ENCODE measurements at places on chromosomes 16 and 17. TPM values are rescaled to one million over a fixed set of nuclear protein-coding genes. Genes with fewer than 3 reads are reported as not detected.
A peak's percentile ranks its signal among the peaks of the same experiment; 100 is the strongest.

- peak; percentile 5 for DNase-seq
Observed at GRCh38 chr16:67718668-67719047, 458 bp downstream of the GFOD2 start.

- DNase-seq = peak; percentile 98
Observed at GRCh38 chr16:24309258-24310142, 53.4 kb downstream of the CACNG3 start.

DNA sequence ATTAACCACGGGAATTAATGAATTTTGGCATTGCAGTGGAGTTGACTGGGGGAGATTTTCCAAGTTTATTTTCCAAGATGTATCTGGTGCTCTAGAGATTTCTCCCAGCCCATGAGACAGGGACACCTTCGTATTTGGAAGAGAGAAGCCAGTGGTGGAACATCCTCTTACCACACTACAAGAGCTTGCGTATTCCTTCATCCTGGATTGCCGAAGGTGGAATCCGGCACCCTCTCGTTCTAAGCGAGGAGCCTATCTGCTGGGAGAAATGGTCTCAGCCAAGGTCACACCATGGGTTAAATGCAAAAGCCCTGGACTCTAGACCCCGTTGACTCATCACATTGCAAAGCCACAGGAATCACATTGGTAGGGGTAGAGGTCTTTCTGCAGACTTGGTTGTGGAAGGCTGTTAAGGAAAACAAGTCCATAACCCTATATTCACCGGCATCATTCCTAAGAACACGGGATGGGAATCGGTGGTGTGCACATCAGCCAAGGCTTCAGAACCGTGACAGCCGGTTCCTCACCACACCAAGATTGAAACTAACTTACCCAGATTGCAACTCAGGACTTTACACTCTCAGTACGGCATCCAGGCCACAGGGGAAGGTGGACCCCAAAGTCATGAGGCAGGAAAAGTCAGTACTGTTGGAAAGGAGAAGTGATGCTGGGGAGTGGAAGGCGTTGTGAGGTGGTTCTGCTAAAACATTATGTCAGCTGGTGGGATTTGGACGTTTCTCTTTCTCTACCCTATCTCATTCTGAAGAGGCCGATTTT is 259.8 kb downstream of the CPPED1 start:
- no peak for DNase-seq

- peak; percentile 51 for DNase-seq
Observed at GRCh38 chr17:61467416-61468262, 15.4 kb downstream of the TBX4 start.

DNA sequence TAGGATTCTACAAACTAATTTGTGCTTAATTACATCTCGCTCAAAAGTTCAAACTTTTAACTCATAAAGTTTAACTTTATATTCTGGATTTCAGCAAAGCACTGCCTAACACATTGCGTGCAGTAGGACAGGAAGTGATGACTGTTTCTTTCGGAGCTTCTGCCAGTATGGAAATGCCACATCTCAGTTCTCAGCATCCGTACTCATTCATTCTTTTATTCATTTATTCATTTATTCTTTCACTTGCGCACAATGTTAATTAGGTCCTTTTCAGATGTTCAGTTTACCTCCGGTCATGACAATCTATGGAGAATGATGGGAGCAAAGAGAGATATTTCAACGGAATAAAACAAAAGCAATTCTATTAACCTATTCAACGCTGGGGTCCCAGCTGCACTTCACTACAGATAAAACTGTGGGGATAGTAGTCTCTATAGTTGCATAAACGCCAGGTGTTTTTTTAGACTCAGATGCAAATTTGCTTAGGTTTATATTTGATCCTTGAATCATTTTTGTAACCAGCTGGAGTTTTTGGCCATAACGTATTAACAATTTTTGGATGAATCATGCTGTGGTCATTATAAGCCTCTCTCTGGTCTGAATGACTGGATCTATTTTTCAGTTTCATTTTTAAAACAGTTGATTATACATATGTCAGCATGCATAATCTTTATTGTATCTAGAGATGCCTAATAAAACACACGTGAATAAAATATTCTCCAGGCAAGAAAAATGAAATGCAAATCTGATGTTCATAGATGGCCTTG is 143.9 kb downstream of the KCNJ2 start:
- DNase-seq = no peak

- no peak for DNase-seq
Observed at GRCh38 chr16:56438038-56438437, 12.7 kb upstream of the AMFR start.

DNA sequence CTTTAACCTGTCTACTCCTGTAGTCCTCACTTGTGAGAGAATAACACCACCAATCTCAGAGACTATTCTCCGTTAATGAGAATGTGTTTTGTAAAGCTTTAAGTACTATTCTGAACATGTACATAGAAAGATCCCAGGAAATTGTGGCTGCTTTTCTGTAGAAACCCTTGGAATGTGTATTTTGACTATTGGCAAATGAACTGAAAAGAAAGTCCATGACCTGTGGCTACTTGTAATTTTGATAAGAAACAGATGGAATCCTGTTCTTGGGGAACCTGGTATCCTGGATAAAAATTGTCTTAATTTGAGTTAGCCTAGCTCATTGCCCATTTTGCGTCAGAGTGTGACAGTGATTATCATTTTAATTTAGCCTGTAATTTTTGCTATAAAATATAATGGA is 9.1 kb downstream of the CTCF start:
- no peak for DNase-seq

DNA sequence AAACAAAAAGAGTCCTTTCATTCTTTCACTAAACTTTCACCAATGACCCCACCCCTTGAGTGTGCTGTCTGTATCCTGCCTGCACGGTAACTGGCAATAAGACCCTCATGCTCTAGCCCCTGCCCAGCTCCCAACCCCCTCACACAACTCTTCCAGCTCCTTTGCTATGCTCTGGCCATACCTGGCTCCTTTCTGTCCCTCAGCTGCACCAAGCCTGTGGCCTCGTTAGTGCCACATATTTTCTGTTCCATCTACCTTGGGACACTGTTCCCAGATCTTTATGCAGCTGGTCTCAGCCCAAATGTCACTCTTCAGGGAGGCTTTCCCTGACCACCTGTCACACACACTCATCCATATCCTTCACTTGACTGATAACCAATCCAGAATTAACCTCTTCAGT is 47.3 kb downstream of the C16orf82 start:
- no peak for DNase-seq

- DNase-seq = no peak
Observed at GRCh38 chr16:57271867-57272495, 12.5 kb downstream of the PLLP start.

DNA sequence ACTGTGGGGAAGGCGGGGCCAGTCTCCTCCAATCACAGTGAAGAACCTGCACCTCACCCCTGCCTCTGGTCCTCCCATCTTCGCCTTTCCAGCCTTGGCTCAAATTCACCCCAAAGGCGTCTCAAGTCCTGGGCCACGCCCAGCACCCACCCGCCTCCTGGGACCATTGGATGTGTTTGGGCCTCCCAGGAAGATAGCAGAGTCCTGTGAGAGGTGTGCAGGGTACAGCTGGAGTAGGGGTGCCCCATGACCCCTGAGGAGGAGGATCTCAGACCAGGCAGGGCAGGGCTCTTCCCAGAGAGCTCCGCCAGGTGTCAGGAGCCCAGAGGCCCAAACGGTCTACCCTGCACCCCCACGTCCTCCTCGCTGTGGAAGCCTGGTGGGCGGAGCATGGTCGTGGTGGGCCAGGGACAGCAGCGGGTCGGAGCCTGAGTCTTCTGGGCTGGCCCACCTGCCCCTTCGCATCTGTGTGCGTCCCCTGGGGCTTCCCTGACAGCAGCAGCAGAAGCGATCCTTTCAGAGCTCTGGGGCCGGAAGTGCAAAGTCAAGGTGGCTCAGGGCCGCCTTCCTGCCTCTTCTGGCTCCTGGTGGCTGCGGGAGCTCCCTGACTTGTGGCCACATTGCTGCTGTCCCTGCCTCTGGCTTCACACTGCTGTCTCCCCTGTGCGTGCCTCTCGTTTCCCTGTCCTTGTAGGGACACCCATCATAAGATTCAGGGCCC is 34.9 kb upstream of the ZNF469 start:
- no peak for DNase-seq

- no peak for DNase-seq
Observed at GRCh38 chr17:66423056-66423955, 120.9 kb downstream of the PRKCA start.

- DNase-seq = no peak
Observed at GRCh38 chr17:32727681-32728080, 149.2 kb downstream of the MYO1D start.

DNA sequence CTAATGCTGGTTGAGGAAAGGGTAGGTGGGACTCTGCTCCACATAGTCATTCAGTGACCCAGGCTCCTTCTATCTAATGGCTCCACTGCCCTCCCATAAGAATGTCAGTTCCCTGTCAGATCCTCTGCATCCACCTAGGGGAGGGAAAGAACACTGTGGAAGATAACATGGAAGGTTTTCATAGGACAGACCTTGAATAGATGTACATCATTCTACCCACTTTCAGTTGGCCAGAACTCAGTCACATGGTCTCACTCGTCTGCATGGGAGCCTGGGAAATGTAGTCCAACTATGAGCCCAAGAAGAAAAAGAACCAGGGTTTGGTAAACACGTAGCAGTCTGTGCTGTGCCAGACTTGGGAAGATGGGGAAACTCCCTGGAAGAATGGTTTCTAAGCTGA is 27.1 kb upstream of the SCNN1B start:
- DNase-seq = no peak

GRCh38 chr16:85117418-85117817 is 5.1 kb upstream of the CIBAR2 start:
- DNase-seq = no peak

- DNase-seq = no peak
Observed at GRCh38 chr16:63331111-63331510, 1294.9 kb upstream of the CDH8 start.

DNA sequence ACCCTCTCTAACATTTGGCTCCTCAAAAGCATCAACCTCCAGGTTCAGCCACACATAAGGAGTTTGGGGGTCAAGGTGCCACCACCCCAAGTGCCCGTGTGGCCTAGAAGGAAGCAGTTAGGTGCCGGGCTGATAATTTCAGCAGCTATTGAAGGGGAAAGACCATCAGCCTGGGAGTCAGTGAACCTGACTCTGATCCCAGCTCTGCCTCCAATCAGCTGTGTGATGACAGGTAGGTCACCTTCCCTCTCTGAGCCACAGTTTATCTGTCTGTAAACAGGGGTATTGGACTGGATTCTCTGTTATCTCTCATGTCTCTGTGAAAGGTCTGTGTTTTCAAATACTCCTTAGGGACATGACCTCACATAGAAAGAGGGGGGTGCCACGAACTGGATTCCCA is 3.9 kb downstream of the CRHR1 start:
- DNase-seq = no peak

GRCh38 chr17:59332749-59333377 is 1.4 kb downstream of the YPEL2 start:
- DNase-seq = no peak

GRCh38 chr16:88377961-88378360 is 4.8 kb upstream of the ZNF469 start:
- no peak for DNase-seq

- no peak for DNase-seq
Observed at GRCh38 chr17:82616021-82616711, 32.1 kb downstream of the WDR45B start.

GRCh38 chr16:11333010-11333409 is 12.2 kb upstream of the RMI2 start:
- DNase-seq = no peak

DNA sequence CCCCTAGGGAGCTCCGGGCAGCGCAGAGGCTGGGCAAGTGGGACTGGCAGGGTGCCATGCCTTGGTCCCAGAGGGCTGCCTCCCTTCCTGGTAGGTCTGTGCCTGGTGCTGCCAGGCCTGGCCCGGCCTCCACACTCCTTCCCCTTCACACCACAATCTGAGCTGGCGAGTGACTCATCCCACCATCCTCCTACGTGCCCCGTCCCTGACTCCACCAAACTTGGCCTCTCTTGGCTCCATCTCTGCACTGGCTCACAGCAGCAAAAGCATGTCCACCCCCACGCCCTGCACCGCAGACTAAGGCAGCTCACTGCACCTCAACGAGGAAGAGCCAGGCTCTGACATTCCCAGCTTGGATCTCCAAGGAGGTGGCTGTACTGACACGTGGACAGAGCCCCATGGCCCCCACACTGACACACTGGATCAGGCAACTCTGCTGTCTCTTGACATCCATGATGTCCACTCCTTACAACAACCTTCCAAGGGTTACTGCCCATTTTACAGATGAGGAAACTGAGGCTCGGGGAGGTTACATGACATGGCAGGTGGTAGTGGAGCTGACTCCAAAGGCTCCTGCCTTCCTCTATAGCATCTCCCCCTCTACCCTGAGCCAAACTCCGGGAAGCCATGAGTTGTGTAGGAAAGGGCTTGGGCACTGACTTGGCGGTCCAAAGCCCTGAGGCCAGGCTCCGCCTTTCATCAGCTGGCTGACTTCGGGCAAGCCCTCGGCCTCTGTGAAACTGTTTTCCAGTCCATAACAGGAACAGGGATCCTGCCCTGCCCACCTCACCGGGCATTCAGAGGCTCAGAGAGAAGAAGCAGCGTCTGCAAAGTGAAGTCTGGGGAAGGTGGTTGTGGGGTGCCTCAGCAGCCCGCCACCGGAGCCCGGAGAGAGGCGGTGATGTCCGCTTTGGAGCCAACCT is 20.1 kb upstream of the KRT19 start:
- peak; percentile 99 for DNase-seq

The CD7 gene
- 0.71 TPM for total RNA-seq

The TBC1D3I gene
- total RNA-seq = 0.96 TPM

The ACSM5 gene
- 0.54 TPM for total RNA-seq

The SULT1A4 gene
- total RNA-seq = 1.2 TPM

The PKD1 gene
- 159 TPM for total RNA-seq

The MSL1 gene
- 62.2 TPM for total RNA-seq

The CYBC1 gene
- total RNA-seq = 45.4 TPM

Data from MCF 10A (cell line).